Pons (tissue), 1 donor: ENCODE measurements at places on chromosomes 2 and 18.

- DNase-seq = no peak
These were observed 133.9 kb downstream of the TNS1 start for GRCh38 chr2:217868911-217869334.

DNA sequence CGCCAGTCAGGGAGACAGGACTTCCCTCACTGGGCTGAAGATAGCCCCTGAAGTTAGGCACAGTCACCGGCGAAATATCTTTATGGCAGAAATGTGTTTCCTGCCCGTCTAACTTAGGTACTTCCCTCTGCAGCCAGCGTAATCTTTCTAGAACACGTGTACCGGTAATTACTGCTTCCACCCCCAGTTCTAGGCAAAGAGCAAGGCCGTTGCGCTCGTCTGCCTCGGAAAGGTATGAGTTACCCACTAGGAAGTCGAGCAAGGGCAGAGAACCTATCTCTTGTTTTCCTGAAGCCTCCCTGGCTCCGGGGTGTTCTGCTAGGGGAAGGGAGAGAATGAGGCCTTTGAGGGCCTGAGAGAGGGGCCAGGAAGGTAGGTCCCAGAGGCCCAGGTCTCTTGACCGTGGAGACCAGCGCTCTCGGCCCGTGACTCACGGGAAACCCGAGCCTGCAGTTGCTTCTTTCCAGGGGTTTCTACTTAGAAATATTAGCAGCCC is 70.0 kb downstream of the TWSG1 start:
- DNase-seq = no peak

DNA sequence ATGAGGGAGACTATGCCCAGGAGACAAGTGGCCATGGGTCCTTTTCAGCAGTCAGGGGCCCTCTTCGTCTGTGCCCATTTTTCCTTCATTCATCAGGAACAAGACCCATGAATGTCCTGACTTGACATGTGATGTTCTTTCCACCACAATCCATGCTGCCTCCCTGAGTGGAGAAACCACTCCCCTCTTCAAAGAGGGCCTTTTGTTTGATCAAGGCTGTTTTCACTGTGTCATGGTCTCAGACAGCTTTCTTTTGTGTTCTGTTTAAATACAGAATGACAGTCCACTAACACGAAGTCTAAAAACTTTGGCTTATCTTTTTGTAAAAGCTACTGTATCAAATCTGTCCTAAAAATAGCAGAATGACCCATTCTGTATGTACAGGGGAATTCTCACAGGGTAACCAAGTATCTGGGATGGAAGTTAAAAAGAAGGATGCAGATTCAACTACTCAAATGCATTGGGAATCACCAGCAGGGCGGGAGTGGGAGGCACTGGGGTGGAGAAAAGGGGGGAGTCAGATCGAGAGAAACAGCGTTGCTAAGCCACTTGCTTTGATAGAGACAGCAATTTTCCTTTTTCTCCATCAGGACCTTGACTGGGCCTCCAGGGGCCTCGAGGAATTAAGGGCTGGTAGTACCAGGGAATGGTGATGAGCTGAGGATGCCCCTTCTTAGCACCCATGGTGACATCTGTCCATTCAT is 13.9 kb downstream of the LRP2 start:
- DNase-seq = peak; percentile 97

GRCh38 chr2:26333293-26333692 is 12.7 kb upstream of the SELENOI start:
- no peak for DNase-seq

- peak; percentile 85 for DNase-seq
These were observed 86.8 kb downstream of the FMNL2 start for GRCh38 chr2:152421521-152422370.

DNA sequence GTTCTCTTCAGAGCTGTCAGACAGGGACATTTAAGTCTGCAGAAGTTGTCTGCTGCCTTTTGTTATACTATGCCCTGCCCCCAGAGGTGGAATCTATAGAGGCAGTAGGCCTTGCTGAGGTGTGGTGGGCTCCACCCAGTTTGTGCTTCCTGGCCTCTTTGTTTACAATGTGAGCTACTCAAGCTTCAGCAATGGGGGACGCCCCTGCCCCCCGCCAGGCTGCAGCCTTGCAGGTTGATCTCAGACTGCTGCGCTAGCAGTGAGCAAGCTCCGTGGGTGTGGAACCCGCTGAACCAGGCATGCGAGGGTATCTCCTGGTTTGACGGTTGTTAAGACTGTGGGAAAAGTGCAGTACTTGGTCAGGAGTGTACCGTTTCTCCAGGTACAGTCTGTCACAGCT is 24.0 kb upstream of the PAIP2B start:
- no peak for DNase-seq

GRCh38 chr2:120430501-120430830 is 84.5 kb downstream of the INHBB start:
- DNase-seq = no peak

DNA sequence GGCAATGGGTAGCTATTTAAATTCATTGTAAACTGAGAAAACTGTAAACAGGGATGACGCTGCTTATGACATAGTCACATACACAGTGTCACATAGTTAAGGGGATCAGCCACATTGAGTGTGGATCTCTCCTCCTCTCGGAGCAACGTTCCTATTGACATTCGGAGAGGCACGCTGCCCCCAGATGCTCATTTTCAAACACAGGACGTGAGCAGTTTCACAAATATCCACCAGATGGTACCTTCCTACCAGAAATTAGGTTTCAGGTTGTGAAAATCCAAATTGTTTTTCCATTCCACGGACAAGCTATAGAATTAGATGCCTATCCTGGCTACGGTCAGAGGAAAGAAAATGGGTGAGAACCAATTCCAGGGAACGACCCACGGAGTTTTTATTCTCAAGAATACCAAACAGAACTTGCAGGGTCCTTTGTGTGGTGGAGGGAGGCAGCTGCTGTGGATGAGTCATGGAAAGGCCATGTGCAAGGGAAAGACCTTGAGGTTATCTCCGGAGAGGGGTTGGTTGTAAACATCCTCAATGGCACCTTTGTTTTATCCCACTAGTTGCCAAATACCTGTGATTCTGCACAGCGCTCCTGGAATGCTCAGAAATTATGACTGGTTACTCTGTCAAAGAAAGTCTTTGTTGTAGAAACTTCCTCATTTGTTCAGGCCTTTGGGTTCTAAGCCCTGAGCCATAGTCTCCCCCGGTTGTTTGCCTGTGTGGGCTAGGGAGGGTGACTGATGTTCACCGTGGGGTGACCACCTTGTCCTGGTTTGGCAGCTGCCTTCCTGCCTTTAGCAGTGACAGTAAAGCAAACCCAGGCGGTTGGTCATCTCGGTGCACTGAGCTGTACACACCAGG is 88.0 kb downstream of the ACTR3 start:
- peak; percentile 41 for DNase-seq
